Stimulated activated CD8-positive, alpha-beta memory T cell treated with anti-CD3 and anti-CD28 coated beads, Interleukin-2, amount 100 ng/mL, for 48 hours (primary cell): ENCODE measurements at places on chromosomes 13 and 19.
A peak's percentile ranks its signal among the peaks of the same experiment; 100 is the strongest.

GRCh38 chr13:74464670-74465069 is 330.5 kb upstream of the KLF12 start:
- DNase-seq: no peak

- DNase-seq: no peak
Measured at GRCh38 chr13:20494656-20495055, 31.0 kb downstream of the CRYL1 start.

DNA sequence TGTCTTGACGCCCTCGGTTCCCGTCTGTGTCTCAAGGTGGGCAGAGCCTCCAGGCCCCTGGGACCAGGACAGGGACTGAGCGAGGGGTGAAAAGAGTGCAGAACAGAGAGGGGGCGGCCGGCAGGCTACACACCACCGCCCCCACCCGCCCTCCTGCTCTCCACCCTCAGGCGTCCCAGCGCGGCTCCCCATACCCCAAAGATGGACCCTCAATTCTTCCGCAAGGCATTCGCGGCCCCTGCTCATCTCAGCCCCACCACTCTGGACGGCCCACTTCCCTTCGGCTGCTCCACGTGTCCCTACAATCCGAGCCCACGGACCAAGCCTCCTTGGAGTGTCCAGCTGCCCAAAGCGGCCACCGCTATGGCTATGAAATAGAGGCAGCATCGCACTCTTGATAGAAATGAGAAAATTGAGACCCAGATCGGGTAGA is 1.8 kb downstream of the KLF16 start:
- DNase-seq: no peak

DNA sequence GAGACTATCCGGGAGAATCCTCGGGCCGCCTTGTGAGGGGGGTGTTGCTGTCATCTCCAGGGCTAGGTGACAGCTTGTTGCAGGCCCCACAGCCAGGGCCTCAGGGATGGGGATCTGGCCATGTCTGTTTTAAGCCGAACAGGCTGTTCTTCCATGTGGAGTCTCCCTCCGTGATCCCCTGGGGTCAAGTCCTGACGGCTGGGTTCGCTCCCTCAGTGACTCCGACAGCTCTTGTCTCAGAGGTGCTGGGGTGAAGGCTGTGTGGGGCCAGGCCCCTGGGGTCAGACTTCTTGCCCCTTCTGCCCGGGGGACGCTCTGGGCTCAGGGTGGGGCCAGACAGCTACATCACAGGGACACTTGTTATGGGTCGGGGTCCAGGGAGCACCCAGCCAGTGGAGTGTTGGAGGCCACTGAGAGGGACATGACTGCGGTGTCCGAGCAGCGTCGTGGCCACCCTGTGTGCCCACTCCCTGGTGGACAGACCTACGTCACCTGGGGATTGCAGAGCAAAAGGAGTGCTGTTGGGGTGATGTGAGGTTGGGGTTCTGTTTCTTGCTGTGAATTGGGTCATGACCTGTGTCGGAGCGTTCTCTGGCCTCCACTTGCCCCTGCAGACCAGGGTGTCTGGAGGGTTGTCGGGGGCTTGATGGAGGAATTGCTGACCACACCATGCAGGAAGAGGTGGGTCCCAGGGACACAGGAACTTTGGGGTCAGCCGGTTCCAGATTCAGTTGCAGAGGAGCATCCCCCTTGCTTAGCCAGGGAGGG is 21.5 kb downstream of the EPN1 start:
- DNase-seq: no peak

DNA sequence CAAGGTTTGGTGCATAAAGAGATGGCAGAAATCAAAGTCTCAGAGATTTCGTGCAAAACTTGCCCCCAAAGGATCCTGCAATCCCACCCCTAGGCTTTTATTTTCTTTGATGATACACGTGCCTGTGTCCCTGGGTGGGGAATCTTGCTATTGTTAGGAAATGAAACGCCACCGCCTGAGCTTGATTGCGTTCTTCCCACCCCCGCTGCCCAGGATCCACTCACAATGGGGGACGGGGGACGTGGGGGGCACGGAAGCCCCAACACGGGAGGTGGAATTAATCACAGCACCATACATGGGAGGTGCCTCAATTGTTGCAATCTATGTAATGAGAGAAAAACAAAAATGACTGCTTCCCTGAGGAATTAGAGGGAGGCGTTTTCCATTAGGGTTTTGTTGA is 39.6 kb downstream of the ZNRF4 start:
- DNase-seq: no peak

DNA sequence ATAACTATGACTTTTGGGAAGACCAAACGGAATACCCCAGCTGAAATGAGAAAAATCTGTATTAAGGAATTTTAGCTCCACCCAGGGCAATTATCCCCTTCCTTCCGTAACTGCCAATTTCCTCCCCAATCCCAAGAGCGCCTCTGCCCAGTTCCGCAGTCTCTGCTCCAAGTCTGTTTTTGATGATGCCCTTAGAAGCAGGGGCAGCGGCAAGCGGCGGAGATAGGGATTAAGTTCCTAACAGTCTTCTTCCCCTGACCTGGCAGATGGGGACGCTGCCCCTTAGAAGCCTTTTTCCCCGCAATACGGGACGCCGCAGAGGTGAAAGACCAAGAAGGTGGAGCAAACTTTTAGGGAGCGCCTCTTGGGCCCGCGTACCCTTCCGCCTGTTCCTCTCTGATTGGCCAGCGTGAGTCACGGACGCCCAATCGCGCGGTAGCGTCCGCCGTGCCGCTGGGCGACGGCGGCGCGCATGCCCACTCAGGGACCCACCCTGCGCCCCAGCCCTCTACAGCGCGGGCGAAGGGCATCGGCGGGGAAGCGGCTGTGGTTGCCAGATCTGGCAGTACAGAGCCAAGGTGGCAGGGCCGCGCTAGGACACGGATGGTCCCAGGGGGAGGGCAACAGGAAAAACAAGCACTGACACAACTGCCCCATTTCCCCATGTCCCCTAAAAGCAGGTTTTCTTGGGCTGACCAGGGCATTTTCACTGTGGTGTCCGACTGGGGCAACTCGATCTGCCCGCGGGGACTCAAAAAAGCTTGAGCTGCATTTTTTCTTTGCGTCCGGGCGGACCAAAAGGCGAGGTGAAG is 843 bp upstream of the TDRD3 start:
- peak; percentile 77 for DNase-seq

DNA sequence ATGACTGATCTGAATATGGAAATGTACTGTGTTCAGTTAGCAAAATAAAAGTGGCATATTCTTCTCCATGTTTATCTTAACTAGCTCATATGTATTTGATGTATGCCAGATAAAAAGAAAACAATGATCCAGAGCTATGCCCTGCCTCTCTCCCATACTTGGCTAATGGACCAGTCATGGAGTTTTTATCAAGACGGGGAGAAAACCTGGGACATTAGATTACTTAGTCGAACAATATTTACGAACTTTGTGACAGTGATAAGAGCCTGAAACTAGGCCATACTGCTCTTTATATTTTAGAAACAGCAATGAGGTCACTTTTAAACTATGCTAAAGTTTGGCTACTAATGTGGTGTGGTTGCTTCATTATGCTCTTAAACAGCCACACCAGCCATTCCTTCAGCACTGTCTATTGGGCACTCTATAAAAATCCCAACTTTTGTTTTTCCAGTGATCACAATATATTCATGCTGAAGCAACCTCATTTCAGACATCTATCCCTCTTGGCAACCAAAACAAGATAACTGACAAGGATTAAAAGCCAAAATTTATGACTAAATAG is 265.0 kb downstream of the FGF14 start:
- no peak for DNase-seq

- DNase-seq: no peak
Measured at GRCh38 chr13:48930918-48931317, 44.8 kb upstream of the FNDC3A start.

GRCh38 chr19:29450812-29451211 is 75.0 kb upstream of the VSTM2B start:
- no peak for DNase-seq

DNA sequence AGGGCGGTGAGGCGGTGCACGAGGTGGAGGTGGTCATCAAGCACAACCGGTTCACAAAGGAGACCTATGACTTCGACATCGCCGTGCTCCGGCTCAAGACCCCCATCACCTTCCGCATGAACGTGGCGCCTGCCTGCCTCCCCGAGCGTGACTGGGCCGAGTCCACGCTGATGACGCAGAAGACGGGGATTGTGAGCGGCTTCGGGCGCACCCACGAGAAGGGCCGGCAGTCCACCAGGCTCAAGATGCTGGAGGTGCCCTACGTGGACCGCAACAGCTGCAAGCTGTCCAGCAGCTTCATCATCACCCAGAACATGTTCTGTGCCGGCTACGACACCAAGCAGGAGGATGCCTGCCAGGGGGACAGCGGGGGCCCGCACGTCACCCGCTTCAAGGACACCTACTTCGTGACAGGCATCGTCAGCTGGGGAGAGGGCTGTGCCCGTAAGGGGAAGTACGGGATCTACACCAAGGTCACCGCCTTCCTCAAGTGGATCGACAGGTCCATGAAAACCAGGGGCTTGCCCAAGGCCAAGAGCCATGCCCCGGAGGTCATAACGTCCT is 9.4 kb upstream of the PROZ start:
- no peak for DNase-seq

GRCh38 chr19:17103177-17103576 is 27.6 kb downstream of the MYO9B start:
- DNase-seq: no peak

- no peak for DNase-seq
Measured at GRCh38 chr13:97234236-97234635, 12.1 kb downstream of the MBNL2 start.

- no peak for DNase-seq
Measured at GRCh38 chr13:97855570-97856303, 97.7 kb upstream of the IPO5 start.

GRCh38 chr13:34003656-34004055 is 185.7 kb downstream of the RFC3 start:
- no peak for DNase-seq

- no peak for DNase-seq
Measured at GRCh38 chr13:45384474-45385174, 33.5 kb downstream of the SLC25A30 start.

DNA sequence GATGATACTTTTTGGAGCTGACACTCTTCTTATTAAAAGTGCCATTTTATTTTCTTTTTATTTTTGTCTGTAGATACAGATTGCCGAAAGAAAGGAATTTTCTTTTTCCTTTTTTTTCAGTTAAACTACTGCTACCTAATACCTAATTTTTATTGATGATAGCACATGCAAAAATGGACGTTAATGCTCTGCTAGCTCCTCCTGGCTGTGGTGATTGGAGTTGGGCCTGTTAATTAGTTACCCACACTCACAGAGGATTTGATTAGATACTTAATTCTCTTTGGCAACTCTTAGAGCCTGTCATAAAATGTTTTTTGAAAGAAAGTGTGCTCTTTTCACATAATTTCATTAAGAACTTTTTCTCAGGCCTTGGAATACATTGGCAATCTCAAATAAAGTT is 366.8 kb downstream of the DCT start:
- no peak for DNase-seq

DNA sequence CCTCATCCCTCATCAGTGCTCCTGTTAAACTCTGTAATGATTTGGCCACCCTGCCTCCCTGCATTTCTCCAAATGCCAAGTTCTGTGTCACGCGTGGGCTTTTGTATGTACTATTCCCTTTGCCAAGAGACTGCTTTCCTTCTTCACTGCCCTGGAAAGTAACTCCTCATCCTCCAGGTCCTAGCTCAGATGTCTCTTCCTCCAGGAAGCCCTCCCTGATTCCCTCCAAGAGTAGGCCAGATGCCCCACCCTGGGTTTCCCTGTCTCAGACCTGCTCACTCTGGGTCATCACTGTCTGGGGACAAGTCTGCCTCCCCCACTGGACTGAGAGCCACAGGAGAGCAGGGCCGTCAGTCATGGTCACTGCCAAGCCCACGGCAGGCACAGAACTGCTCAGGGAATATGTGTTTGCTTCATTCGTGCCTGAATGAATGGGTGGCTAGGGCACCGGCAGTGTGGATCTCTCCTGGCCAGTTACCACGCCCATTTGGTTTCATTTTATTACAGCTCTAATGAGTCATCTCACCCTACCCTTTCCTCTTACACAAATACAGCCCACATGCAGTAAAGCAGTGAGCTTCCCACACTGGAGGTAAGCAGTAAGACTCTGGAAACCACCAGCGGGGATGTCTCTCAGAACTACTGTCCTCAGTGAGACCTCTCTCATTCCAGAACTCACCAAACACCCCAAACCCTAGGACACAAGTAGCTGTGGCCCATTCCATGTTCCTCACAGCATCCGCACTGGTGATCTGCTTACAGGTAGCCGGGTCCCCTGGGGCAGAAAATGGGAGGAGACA is 12.1 kb upstream of the GPR4 start:
- DNase-seq: peak; percentile 23

GRCh38 chr13:34207334-34207733 is 389.4 kb downstream of the RFC3 start:
- DNase-seq: no peak

- DNase-seq: peak; percentile 9
Measured at GRCh38 chr13:112968380-112968909, 569 bp upstream of the MCF2L start.

GRCh38 chr19:6286676-6287075 is 6.9 kb upstream of the MLLT1 start:
- DNase-seq: no peak

DNA sequence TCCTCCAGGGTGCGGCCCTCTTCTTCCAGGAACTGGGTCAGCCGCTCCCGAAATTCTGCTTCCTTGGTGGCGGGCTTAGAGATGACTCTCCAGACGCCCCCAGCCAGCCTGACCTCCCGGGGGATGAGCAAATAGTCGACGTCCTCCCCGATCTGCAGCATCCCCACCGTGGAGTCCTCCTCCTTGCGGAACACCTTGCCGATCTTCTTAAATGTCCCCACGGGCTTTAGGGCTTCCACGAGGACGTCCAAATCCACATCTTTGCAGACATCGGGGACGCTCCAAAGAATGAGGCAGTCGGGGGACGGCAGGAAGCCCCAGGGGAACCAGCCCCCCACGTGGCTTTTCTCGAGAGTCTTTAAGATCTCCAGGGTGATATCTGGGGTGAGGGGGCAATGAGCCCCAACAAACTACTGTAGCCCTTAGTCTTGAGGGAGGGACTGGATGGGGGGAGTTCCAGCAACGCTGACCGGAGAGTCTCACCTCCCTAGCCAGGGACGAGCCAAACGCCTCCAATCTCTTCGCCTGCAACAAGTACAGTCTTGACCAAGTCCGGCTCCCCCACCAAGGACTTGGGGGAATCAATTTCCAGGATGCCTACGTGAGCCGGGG is 608 bp downstream of the CCDC8 start:
- DNase-seq: no peak

DNA sequence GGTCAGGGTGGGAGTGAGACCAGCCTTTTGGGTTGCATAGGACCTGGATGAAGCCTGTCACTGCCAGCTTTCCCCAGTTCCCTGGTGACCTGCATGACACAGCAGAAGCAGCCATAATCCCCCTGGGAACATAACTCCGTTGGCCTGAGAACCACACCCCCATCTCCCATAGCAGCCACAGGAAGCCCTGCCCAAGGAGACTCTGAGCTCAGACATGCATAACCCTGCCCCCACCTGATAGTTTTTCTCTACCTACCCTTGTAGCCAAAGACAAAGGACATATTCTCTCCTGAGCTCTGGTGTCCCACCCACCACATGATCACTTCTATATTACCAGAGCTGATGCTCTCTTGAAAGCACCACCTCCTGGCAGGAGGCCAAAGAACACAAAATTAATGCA is 413.5 kb upstream of the HTR2A start:
- no peak for DNase-seq
